ENCODE measurements at places on chromosomes 3 and 15.

GRCh38 chr3:21826416-21826815, 75.4 kb upstream of the ZNF385D start:
- no peak for DNase-seq

DNA sequence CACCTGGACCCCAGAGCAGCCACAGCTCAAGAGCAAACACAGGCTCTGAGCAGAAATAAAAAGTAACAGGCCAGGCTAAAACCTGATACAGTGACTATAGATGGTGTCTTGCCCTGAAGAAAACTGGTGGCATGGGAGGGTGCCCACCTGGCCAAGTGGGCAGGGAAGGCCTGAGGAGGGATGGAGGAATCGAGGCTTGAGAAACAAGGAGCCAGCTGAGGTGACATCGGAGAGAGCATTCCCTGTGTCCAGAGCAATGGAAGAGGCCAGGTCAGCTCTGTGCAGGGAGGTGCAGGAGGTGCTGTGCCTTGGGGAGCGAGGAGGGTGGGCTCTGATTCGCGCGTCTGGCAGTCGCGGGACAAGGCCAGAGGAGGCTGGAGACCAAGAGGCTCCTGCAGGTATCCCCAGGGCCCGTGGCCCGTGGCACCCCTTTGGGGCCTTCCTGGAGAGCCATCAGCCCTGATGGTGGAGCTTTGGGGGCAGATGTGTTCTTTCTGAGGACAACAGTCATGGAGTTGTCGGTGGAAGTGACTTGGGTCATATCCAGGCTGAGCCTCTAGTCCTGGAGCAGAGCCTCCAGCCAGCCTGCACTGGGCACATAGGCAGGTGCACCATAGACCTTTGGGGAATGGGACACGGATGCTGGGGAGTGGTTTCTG, 56.1 kb downstream of the PLXNA1 start:
- no peak for DNase-seq

DNA sequence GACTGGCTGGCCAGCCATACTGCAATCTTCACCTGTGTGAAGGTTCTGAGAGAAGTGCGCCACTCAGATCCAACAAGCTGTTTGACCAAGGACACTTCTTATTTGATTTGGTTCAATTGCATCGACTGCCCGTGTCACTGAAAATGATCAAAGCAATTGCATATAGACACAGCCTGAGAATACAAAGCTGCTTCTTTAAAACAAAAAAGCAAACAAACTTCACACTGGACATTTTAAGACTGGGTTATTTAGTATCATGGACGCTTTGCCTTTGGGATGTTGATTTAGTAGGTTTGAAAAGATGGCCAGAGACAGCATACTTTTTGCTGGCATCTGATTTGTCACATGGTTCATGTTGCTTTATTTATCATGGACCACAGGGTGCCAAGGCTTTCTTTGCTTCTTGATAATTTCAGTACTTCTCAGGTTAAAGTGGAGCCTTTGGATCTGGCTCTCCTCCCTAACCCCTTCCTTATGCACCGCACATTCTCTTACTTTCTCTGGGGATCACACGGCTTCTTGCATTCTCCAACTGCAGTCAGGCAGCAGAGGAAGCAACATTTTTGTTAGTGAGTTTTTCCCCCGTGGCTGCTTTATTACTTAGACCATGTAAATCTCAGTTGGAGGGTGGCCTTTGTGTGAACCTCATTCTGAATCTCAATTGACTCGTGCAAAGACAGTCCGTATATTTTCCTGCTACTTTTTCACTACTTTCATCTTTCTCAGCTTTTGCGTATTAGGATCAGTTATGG, 151.0 kb downstream of the CD47 start:
- no peak for DNase-seq

GRCh38 chr3:105616374-105617121, 249.8 kb downstream of the ALCAM start:
- DNase-seq, result no peak

DNA sequence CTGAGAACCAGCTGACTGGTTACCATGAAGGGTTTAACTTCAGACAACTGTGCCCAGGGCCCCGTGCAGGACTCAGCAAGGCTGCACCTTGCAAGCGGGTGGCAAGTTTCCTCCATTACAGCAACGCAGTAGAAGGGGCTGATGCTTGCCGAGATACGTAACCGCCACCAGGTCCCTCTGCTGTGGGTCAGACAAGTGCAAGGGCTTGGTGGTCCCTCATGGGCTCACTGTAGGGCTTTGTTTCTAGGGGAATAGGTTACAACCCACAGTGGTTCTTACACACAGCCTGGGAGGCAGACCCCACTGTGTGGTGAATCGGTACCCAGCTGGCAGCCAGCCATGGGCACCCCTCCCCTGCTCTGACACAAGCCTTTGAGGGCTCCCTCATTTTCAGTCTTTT, 15.5 kb upstream of the SNRPA1 start:
- no peak for DNase-seq

GRCh38 chr15:39625856-39626255, 45.0 kb downstream of the THBS1 start:
- no peak for DNase-seq

All from left kidney (tissue), 8 donors.